Suppressor macrophage treated with lipopolysaccharide for 1 hour (primary cell): ENCODE measurements at places on chromosomes 3 and 15.

DNA sequence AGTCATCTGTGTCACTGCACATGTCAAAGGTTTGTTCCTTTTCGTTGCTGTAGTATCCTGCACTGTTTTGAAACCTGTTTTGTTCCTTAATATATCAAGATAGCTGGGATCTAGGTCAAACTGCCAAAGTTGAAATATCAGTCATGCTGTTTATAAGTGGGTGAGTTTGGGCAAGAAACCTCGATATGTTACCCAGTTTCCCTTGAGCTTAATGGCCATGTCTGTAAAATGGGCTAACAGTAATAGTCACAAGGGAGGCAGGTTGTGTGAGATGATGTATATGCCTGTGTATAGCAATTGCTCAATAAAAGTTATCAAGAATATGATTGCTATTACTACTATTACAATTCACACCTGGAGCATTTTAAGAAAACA is 57.1 kb downstream of the BHLHE40 start:
- DNase-seq, result no peak

DNA sequence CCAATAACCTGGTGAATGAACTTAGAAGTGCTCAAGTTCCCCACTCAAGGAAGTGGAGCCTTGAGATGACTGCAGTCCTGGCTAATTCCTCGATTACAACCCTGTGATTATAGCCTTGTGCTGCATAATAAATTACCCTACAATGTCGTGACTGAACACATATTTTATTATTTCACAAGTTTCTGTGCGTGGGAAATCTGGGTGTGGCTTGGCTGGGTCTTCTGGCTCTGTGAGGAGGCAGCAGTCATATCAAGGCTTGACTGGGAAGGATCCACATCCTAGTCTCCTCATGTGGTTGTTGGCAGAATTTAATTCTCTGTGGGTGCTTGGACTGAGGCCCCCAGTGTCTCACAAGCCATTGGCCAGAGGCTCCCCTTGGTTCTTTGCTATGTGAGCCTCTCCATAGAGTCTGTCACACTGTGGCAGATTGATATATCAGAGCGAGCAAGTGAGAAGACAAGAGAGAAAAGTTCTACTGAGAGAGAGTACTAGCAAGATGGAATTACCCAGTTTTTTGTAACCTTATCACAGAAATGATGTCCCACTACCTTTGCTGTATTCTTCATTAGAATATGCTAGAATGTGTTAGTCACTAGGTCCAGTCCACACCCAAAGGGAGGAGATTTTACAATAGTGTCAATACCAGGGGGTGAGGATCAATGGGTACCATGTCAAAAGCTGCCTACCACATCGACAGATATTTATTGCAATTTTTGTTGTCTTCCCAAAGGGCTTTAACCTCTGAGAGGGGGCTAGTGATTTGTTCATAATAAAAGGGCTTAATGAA is 102.8 kb upstream of the TBC1D5 start:
- DNase-seq, result no peak

GRCh38 chr3:161914703-161915417 is 418.3 kb downstream of the OTOL1 start:
- DNase-seq, result no peak

DNA sequence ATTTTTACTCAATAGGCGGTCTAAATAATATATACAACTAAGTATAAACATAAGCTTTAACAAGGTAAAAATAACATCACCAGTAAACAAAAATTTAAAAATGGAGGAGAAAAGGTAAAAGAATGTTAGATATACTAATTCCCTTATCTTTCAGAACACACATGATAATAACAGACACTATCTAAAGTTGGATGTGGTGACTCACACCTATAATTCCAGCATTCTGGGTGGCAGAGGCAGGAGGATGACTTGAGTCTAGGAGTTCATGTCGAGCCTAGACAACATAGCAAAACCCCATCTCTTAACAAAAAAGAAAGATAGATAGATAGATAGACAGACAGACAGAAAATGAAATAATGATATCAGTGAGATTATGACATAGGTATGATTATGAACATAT is 85.1 kb downstream of the STAG1 start:
- DNase-seq, result no peak

DNA sequence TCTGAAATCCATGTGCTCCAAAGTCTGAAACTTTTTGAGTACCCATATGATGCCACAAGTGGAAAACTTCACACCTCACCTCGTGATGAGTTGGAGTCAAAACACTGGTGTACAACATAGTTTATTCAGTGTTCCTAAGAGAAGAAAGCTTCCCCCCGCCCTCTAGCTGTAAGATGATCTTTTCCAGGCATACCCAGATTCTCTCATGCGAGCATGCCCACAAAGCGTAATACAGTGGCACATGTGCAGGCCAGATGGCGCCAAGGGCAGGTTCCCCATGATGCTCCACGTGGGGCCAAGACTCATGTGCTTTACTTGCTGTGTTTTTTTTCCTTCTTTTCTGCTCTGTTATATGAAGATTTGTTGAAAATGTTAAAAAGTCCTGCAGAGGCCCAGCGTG is 104.9 kb upstream of the LRRFIP2 start:
- no peak for DNase-seq

GRCh38 chr3:23834082-23834870 is 28.5 kb downstream of the UBE2E1 start:
- no peak for DNase-seq
